ENCODE measurements at places on chromosomes 11 and 22.

- DNase-seq, result no peak
Observed at GRCh38 chr22:22452211-22452610, 56.3 kb downstream of the ZNF280B start.

GRCh38 chr11:96680211-96681018 lies 290.6 kb downstream of the JRKL start:
- DNase-seq, result no peak

GRCh38 chr22:45023431-45023830 lies 13.6 kb upstream of the PHF21B start:
- DNase-seq, result no peak

DNA sequence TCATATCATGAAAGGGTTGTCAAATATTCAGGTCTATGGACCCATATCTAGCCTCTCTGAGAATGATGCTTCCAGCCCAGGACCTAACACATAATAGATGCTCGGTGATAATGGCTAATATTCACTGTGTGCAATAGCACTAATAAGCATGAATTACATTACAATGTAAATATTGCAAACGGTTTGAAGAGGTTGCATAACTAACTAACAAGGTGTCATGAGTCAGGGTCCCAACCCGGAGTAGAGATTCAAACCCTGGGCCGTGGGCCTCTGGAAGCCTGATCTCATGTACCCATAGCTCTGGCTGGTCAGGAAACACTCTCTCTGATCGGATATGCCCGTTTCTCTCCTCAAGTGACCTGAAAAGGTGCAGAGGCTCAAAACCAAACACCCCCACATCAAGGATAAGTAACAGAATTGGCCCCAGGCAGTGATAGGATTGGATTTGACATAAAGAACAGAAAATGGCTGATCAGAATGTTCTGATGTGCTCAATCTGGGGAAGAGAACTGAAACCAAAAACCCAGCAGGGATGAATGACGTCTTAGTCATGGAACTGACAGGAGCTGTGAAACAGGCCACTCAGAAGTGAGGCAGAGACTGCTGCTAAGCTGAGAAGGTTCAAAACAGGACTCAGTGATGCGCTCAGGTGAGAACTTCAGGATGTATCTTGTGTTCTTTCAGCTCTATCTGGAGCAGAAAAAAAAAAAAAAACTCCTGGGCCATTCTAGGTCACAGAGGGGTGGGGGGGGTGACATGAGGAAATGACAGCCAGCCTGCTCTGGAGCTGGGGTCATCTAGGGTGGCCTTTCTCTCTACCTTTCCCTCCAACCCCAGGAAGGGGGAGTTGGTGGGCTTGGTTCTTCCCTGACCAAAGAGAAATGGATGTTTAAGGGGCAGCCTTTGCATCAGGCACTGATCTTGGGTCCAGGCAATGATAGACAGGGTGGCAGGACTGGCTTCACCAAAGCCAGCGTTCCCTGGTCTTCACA lies 6.6 kb upstream of the KCTD17 start:
- no peak for DNase-seq

GRCh38 chr11:90428836-90429235 lies 206.0 kb upstream of the CHORDC1 start:
- no peak for DNase-seq

DNA sequence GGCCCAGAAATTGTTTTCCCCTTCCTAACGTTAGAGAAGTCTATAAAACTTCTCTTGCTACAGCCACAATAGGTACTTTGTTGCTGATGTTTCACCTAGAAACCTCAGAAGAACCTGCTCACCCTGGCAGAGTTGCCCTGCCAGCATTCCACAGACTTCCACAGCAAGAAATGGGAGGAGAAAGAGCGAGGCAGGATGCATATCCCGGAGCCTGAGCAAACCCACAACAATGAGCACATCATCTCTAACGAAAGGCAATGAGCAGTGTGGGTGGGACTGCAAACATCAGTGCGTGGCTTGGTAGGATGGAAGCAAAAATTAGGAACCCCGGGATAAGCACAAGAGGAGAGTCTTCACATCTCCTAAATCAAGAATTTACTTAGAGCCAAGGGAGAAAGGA lies 892.3 kb downstream of the OPCML start:
- no peak for DNase-seq

- no peak for DNase-seq
Observed at GRCh38 chr11:33500332-33500731, 200.3 kb downstream of the C11orf91 start.

GRCh38 chr11:134062265-134063123 lies 6.4 kb upstream of the JAM3 start:
- no peak for DNase-seq

- DNase-seq, result no peak
Observed at GRCh38 chr22:39381009-39381755, 18.4 kb upstream of the TAB1 start.

DNA sequence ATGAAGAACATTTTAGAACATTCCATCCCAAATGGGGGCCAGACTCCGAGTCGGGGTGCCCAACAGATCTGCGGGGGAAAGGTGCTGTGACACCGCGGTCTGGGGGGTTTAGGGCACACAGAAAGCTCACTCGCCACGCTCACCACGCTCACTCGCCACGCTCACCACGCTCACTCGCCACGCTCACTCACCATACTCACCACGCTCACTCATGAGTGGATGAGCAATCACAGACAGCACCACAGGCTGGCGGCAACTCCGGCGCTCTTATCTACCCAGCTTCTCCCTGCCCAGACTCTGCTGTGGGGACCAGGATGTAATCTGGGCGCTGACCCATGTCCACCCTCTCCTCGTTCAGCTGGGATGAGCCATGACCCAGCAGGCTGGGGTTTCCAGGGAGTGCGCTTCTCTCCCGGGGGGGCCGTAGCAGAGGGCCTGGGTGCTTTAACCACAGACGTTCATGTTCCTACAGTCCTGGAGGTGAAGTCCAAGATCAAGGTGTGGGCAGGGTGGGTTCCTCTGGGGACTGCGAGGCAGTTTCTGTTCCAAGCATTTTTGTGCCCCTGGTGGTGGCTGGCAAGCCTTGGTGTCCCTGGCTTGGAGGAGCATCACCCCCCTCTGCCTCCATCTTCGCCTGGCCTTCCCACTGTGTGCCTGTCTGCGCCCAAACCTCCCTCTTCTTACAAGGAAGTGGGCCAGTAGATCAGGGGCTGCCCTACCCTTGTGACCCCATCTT lies 141.2 kb downstream of the CTTN start:
- no peak for DNase-seq

GRCh38 chr22:49017482-49018329 lies 810.0 kb downstream of the BRD1 start:
- DNase-seq, result no peak

- DNase-seq, result no peak
Observed at GRCh38 chr22:44412136-44412731, 85.8 kb downstream of the RTL6 start.

DNA sequence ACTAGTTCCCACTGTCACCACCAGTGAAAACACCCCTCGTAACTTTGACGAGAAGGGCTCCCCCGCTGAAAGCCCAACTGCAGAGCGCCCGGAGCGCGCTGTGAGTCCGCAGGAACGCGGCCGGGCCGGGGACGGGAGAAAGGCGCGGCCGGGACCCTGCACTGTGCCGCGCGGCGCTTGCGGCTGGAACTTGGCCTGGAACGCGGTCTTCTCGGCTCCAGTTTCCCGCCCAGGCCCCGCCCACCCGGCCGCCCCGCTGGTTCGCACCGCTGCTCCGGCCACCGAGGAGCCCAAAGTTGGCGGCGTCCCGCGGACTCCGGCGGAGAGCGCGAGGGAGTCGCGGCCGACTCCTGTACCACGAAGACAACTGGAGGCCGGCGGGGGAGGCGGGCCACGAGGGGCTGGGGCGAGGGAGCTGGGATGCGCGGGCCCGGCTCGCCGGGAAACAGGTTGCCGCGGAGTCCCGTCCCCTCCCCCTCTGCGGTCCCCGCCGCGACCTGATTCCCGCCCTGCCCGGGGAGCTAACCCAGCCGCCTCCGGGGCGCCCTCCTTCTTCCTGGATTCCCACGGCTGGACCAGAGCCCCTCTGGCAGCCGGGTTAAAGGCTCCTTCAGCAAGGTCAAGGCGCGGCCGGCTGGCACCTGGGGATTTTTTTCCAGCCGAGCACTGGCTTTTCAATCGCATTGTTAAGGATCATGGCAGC lies 3.4 kb downstream of the TENM4 start:
- DNase-seq, result no peak

DNA sequence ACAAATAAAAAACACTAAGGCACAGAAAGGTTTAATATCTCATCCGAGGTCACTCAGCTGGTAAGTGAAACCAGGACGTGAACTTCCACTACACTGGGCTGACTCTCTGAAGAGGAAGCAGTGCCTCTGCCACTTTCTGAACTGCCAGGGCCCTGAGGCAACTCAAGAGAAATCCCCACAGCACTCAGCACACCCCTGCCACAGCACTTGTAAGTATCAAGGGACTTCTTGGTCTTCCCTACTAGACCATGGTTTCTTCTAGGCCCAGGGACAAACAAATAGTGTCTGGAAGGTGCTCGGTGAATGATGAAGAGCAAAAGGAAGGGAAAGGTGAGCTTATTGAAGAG lies 49.7 kb downstream of the RPL27A start:
- peak; percentile 14 for DNase-seq

GRCh38 chr11:45610627-45611026 lies 54.8 kb downstream of the CHST1 start:
- no peak for DNase-seq

DNA sequence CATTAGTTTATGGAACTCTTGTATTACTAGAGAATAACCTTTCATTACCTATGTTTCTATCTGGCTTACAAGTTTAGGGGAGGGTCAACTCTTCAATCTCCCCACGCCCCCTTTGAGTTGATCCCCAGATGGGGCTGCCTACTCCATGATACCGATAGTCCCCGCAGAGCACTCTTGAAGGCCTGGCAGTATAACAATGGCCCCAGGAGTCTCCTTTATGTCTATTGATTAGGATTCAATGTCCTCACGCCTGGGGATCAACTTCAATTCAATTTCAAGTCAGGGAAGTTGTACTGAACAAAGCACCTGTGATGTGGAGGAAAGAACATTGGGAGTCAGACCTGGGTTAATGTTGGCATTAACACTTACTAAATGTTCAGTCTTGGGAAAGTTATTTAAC lies 520.2 kb downstream of the METTL15 start:
- no peak for DNase-seq
